ENCODE measurements at places on chromosomes 6 and 20.

DNA sequence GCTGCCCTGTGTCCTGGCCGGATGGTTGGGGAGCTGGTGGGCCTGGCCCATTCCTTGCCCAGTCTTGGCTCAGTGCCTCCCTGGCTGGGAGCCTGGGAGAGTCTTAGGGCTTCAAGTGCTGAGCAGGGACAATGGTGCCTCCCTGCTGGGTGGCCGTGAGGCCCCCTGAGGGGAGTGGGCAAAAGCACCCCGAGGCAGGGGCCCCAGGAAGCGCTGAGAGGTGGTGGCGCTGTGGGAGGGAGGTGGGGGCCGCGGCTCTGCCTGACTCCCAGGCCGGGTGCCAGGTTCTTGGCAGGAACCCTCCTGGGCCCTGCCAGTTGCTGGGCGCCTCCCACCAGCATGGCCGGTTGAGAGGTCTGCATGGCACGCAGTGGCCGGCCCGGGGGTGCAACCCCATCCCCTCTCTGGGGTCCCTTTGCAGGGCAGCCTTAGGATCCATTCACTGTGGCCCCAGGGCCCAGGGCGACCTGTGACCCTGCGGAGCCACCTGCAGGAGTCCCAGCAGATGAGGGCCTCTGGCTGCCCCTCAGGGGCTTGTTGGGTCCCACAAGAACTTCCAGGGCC is 9.2 kb upstream of the RPS21 start:
- no peak for DNase-seq

DNA sequence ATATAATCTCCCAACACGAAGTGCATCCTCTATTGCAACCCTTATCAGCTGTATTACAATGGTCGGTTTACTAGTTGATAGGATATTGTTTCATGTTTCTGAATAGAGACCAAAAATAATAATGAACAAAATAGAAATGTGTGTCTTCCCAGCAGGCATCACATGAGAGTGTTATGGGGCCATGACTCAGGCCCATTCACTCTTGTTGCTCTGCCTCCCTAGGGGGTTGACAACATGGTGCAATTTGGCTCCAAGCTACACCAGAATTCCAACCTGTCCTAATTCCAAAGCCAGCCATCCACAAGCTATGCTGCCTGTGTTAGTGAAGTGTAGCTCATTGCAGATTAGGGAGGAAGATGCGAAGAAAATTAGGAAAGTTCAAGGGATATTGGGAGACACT is 13.1 kb upstream of the SAYSD1 start:
- DNase-seq, result no peak

- DNase-seq, result no peak
Observed at GRCh38 chr6:117157448-117157847, 107.9 kb upstream of the VGLL2 start.

DNA sequence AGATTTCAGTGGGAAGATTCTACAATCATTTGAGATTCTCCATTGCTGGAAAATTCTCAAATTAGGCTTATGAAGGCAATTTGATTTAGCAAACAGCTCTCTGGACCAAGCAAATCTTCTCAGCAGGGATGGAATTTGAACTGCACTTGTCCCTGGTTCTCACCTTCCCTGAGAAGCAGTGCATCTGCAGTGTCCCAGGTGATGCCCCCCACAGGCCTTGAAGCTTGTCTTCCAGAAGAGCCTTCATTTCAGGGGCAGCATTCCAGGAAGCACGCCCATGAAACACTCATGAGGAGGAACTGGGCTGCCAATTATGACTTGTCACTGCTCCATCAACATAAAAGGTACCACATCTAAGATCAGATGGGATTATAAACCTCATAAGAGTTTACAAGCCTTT is 82.8 kb upstream of the HDAC2 start:
- DNase-seq, result no peak

GRCh38 chr6:159790149-159790955 is at the start of gene MRPL18:
MRPL18 (plus strand) TSS chr6:159790467; CDS start chr6:159790588, 121 bp downstream.
- peak; percentile 98 for DNase-seq

DNA sequence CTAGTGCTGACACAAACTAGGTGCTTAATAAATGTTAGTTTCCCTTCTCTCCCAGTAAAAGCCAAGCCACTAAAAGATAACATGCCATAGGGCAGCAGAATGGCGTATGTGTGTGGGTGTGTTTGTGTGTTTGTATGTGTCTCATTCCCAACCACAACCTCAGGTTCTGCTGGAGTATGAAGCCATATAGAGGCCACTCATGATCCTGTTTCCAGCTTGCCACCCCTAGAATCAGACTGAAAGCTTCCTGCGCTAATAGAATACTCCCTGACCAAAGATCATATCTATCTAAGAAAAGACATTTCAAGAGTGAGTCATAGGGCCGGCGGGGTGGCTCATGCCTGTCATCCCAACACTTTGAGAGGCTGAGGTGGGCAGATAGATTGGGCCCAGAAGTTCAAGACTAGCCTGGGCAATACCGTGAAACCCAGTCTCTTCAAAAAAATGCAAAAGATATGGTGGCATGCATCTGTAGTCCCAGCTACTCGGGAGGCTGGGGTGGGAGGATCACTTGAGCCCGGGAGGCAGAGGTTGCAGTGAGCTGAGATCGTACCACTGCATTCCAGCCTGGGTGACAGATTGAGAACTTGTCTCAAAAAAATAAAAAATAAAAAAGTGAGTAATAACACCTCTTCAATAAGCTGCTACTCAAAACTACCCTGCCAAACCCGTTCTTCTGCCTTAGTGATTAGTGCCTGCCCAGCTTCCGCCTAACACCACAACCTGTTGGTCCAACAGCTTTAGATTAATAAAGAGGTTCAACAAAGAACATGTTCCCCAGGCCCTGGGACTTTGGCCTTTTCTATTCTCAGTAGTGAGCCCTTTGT is 11.8 kb upstream of the SNRPC start:
- DNase-seq, result peak; percentile 91

GRCh38 chr6:85353012-85353411 is 96.9 kb upstream of the NT5E start:
- DNase-seq, result no peak

DNA sequence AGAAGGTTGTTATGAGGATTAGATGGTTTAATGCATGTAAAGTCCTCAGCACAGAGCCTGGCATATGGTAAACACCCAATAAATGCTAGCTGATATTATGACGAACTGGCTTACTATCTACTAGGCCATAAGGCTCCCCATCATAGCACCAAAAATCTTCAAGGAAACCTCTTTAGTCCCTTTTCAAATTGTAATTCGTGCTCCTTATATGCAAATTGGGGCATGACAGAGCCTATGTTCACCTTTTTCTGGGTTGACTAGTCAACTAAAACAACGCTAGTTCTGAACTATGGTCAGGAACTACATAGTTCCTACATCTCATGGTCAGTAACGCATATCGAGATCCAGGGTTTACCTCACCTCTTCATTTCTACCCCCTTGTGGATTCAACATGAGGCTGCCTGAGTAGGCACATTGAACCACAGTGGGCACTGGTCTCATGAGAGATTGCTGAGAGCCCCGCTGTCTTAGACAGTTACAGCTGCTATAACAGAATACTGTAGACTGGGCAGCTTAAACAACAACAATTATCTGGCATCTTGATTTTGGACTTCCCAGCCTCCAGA is 97.2 kb upstream of the TNFAIP3 start:
- no peak for DNase-seq

DNA sequence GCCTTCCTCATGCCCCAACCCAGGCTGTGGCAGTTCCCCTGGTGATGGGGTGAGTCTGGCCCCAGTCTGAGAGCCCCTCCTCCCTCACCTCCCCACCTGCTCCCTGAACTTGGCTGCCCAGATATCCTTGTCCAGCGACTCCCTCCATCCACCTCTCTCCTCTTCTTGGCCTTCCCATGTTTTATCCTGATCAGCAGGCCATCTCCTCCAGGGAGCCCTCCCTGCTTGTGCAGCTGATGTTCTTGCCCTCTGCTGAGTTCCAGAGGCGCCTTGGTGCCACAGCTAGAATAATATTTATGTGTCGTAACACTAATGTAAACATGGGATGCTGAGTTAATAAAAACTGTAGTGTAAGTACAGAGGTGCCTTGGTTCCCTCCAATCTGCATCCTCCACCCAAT is 10.4 kb upstream of the IP6K3 start:
- no peak for DNase-seq

DNA sequence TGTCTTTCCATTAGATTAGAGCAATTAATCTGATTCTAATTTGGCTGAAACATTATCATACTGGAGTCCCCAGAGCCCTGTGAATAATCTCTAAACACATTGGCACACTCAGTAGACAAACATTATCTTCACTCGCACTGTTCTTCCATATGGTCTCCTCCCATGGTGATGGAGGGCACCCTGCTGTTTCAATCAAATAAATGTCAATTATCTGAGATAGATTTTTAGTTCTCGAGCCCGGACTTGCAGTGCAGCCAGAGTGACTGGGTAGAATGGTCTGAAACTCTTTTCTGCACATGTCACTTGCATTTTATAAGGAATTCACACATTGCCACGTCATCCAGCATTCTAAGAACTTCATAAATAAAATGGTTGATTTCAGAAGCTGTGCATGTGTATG is 90.6 kb upstream of the MAP3K7 start:
- no peak for DNase-seq

DNA sequence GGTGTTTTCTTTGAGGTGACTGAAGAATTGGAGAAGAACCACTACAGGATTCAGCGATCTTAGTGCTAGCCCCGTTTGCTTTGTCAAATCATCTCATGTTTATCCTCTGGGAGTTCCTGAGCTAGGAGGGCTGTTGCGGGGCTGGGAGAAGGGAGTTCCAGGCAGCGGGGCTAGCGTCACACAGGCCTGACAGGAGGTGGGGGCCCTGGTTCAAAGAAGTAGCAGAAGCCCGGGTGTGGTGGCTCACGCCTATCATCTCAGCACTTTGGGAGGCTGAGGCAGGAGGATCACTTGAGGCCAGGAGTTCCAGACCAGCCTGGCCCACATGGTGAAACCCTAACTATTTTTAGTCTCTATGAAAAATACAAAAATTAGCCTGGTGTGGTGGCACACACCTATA is 33.2 kb upstream of the SULF2 start:
- no peak for DNase-seq

- no peak for DNase-seq
Observed at GRCh38 chr6:34389034-34389433, 3.4 kb downstream of the NUDT3 start.

DNA sequence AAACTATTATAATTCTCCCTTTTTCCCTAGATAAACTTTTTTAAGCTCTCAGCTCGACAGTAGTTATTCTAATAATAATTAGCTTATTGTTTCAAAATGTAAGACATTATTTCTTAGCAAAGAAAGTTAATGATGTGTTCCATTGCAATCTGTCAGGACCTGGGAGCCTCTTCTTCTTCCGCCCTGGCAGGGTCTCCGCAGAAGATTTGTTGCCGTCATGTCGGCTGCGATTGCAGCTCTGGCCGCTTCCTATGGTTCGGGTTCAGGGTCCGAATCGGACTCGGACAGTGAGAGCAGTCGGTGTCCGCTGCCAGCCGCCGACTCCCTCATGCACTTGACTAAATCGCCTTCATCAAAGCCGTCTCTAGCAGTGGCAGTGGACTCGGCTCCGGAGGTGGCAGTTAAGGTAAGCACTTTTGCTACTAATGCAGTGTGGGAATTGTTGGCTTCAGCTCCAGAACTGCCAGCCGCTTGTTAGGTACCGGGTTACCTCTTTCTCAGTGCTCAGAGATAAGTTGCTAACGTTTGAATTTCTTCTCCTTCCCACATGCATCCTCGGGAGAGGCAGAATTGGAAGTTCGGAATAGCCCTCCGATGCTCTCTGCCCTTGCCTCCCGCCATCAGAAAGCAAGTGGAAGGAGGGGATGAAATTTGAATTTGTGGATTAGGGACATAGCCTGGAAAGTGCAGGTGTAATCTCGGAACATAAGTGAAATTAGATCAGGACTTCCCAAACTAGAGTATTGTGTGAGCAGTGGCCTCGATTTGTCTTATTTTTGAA is at the start of gene CDC40:
Gene CDC40, plus strand, starts transcription at position 200 of the 781 bp plus-strand sequence. Its CDS starts 18 bp downstream, at position 218.
- DNase-seq, result no peak

- DNase-seq, result peak; percentile 7
Observed at GRCh38 chr6:97394160-97394748, 111.2 kb upstream of the MMS22L start.

Measured in astrocyte (in vitro differentiated cells and primary cell).